Stimulated activated CD8-positive, alpha-beta memory T cell treated with anti-CD3 and anti-CD28 coated beads, Interleukin-7, amount 100 ng/mL, for 1 hour (primary cell): ENCODE measurements at places on chromosomes 3 and 15.

DNA sequence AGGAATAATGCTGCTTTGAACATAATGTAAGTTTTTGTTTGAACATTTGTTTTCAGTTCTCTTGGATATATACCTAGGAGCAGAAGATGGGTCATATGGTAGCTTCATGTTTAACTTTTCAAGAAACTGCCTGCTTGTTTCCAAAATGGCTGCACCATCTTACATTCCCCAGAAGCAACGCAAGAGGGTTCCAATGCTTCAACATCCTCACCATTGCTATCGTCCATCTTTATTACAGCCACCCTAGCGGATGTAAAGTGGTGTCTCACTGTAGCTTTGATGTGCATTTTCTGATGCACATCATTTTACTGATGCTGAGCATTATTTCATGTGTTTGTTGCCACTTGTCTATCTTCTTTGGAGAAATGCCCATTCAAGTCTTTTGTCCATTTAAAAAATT lies 46.4 kb upstream of the GATA2 start:
- DNase-seq, result no peak

DNA sequence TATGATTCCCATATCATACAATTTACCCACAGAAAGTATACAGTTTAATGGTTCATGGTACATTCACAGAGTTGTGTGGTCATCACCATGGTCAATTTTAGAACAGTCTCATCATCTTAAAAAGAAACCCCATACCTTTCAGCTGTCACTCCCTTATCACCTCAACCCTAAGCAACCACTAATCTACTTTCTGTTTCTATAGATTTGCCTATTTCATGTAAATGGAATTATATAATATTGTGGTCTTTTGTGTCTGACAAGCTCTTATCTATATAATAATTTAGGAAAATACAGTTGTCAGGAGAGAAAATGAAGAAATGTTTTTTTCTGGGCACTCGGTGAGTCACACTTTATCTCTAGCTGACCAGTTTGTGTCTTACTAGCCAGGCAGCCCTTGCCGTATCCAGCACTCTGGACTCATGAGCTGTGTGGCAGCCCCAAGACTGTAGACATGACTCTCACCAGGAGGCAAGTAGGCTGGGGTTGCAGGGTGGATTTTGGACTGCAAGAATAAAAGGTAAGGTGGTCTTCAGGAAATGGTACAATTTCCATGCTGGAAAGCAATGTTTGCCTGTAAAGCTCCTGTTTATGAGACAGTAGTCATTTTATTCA lies 234.6 kb downstream of the THRB start:
- DNase-seq, result no peak

DNA sequence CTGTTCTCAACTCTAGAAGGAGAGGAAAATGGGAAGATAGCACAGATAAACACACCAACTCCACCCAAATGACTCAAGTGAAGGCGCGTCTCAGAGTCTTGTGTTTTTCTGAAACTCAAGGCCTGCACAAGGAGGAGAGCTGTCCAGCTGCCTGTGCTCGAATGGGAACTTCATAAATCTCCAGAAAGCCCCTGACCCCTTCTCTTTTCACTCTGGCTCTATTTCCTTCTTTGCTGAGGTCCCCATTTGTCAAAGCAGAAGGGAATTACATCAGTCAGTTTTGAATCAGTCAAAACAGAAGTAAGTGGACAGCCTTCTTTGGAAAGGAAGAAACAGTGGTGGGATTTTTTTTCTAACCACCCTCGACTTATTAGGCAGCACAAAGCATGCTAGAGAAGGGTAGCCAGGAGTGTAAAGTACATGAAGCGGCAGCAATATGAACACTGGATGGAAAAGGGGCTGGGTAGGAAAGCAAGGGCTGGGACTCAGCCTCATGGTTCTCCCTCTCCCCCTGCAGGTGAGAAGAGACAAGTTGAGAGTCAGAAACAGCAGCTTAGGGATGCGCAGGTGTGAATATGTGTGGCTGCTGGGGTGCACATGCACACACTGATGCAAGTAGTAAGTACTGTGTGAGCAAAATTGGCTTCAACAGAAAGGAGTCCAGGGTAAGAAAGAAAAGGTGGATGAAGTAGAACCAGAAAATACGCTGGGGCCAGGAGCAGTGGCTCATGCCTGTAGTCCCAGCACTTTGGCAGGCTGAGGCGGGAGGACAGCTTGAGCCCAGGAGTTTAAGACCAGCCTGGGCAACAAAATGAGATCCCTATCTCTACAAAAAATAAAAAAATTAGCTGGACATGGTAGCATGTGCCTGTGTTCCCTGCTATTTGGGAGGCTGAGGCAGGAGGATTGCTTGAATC lies 36.6 kb upstream of the MAGEF1 start:
- no peak for DNase-seq

GRCh38 chr3:136955813-136956212 lies 2.0 kb upstream of the IL20RB start:
- DNase-seq, result no peak

DNA sequence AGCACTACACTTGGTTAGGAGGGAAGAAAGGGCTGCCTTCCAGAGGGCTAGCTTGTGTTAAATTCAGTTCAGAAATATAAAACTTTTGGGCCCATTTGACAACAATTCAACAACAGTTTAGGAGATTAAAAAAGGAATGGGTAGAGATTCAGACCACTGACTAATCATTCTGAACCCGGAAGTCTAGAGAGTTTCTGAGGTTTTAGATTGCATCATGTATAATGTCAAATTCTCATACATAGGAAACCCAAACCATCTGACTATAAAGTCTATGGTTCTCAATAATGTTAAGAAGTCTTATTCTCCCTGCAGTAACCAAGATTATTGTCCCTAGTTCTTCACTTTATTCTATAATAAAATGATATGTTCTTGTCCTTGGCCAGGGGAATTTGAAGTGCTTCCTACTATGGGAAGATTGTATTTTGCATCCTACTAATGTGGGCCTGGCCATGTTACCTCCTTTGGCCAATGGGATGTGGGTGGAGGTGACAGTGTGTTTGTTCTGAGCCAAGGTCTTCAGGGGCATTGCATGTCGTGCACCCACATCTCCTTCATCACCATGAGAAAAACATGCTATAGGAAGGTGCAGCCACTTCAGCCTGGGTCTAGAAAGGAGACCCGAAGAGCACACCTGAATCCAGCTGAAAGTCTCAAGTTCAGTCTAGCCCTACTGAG lies 66.4 kb upstream of the CCNL1 start:
- DNase-seq, result no peak

- DNase-seq, result no peak
Observed at GRCh38 chr3:4584456-4585249, 91.5 kb downstream of the ITPR1 start.

GRCh38 chr3:19662486-19662885 lies 271.5 kb downstream of the EFHB start:
- DNase-seq, result no peak

DNA sequence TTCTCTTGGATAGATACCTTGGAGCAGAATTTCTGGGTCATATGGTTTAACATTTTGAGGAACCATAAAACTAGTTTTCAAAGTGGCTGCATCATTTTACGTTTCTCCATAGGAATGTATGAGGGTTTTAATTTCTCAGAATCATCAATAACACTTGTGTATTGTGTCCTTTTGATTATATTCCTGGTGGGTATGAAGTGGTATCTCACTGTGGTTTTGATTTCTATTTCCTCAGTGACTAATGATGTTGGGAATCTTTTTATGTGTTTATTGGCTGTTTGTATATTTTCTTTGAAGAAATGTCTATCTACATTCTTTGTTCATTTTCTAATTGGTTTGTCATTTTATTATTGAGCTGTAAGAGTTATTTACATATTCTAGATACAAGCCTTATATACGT lies 28.8 kb downstream of the CDIN1 start:
- DNase-seq, result no peak

- peak; percentile 31 for DNase-seq
Observed at GRCh38 chr3:128794770-128795649, 69.0 kb downstream of the RAB7A start.

DNA sequence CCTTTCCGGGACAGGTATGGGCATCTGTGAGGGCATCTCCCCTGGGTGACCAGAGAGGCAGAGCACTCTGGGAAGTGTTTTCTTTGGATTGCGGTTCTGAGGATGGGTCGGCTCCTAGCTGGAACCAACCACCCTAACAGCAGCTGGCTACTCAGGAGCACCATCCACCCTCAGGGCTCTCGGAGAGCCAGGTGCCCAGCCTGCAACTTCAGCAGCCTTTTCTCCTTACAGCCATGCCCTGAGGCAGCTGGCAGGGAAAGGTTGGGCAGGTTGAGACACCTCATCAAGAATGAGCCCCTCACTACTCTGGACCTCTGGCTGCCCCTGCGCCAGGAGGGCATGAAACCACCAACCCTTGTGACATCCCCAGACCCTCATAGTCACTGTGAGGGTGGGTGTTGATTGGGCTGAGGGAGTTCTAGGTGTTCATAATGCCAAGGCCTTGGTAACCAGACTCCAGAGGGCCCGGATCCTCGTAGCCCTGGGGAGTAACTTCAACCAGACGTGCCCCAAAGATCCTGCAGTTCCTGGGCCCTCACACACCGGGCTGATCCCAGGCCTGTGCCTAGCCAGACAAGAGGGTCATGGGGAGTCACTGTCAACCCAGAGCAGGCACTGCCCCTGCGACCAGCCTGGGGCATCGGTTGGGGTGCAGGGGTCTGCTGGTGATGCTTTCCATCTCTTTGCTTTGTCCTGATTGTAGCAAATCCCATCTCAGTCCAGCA lies 114.4 kb upstream of the ABHD17C start:
- DNase-seq, result no peak

- DNase-seq, result no peak
Observed at GRCh38 chr15:42737529-42738328, 801 bp upstream of the CDAN1 start.

GRCh38 chr3:183381179-183381578 lies 47.2 kb downstream of the MCF2L2 start:
- no peak for DNase-seq

GRCh38 chr15:27278761-27279160 lies 307.8 kb downstream of the GABRG3 start:
- DNase-seq, result no peak

- no peak for DNase-seq
Observed at GRCh38 chr3:171266740-171267073, 193.5 kb downstream of the TNIK start.

DNA sequence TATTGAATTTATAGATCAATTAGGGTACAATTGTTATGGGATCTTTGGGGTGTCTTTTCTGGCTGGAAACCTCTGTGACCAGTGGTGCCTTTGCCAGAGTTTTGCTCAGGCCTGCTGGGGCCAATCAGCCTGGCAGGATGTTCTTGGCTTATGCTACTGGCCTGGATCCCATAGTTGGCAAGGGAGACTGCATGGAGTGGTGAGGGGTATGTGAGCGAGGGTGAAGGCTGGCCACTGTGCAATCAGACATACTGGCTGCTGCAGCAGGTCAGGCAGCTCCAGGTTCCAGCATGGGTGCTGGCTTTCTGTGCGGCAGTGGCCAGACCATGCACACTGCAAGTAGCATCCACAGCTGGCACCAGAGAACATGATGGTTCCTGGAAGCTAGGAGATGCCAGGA lies 1053.2 kb upstream of the GBE1 start:
- no peak for DNase-seq

GRCh38 chr3:134867277-134867676 lies 72.2 kb downstream of the EPHB1 start:
- no peak for DNase-seq

DNA sequence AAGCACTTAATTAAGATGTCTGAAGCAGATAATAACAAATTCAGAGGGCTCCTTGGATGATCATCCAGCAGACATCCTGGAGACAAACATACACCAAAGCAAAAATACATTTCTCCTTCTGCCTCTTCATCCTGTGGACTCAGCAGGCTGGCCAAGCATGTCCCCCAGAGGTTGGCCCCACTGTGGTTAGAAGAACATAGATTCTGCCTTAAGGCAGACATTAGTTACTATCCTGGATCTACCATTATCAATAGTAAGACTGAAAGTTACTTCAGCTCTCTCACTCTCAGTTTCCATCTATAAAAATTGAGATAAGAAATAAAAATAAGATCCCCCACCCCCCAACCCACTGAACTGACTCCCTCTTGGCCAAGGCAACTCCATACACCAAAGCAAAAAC lies 28.6 kb upstream of the TGFBR2 start:
- DNase-seq, result no peak

- no peak for DNase-seq
Observed at GRCh38 chr3:87691109-87691508, 367.7 kb downstream of the CGGBP1 start.

- DNase-seq, result no peak
Observed at GRCh38 chr15:30924353-30924752, 20.6 kb downstream of the FAN1 start.

- no peak for DNase-seq
Observed at GRCh38 chr15:92812271-92812670, 87.9 kb upstream of the CHD2 start.

DNA sequence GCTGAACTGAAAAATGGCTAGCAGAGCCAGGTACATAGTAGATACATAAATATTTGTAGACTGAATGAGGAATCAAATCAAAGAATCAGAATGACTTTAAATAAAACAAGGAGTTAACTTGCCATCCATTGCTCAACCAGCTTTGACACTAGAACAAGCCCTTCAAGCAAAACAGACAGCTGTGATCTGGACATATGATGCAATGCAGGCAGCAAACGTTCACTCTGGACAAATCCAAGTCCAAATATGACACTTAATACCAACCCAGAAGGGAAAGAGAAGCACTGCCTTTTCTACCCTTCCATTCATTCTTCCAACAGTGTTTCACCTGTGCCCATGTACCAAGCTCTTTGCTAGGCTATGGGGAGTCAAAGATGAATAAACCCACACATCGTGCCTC lies 4.5 kb downstream of the THRB start:
- no peak for DNase-seq

GRCh38 chr3:106403371-106404145 lies 534.7 kb upstream of the CBLB start:
- no peak for DNase-seq

GRCh38 chr3:126498929-126499328 lies 18.6 kb downstream of the UROC1 start:
- no peak for DNase-seq

DNA sequence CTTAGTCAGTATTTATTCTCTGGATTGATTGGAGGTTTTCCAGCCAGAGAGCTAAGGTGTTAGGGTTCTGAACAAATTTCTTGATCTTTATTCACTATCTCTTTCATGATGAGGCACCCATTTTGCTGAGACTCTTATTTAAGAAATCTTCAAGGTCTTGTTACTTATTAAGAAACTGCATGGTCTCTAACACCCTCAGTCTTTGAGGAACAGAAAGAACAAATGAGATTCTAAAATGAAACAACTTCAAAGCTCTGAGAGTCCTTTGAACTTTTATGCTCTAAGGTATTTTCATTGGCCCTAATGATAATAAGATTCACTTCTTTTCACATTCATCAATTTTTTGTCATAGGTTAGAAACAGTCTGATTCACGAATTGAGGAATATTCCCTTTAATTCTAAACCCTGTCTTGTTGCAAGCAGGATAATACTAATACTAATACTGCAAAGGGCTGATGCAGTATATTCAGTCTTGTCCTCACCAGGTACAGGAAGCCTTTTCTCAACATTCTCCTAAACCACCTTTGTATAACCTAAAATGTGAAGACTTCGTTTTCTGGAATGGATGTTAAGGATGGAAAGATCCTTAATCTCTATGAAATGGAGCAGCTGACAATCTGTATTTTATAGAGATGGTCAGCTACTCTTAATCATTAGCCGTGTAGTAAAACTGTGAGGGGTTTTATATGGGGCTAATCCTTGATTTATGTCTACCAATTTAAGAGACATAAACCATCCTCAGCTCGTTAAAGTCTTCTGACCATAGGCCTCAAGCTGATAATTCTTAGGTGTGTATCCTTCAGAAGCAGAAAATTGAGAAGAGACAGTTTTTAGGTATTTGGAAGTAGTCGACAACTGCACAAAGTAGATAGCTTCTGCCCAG lies 198.3 kb downstream of the OTOL1 start:
- no peak for DNase-seq
